ENCODE measurements at places on chromosomes 11 and 22.
A peak's percentile ranks its signal among the peaks of the same experiment; 100 is the strongest.

DNA sequence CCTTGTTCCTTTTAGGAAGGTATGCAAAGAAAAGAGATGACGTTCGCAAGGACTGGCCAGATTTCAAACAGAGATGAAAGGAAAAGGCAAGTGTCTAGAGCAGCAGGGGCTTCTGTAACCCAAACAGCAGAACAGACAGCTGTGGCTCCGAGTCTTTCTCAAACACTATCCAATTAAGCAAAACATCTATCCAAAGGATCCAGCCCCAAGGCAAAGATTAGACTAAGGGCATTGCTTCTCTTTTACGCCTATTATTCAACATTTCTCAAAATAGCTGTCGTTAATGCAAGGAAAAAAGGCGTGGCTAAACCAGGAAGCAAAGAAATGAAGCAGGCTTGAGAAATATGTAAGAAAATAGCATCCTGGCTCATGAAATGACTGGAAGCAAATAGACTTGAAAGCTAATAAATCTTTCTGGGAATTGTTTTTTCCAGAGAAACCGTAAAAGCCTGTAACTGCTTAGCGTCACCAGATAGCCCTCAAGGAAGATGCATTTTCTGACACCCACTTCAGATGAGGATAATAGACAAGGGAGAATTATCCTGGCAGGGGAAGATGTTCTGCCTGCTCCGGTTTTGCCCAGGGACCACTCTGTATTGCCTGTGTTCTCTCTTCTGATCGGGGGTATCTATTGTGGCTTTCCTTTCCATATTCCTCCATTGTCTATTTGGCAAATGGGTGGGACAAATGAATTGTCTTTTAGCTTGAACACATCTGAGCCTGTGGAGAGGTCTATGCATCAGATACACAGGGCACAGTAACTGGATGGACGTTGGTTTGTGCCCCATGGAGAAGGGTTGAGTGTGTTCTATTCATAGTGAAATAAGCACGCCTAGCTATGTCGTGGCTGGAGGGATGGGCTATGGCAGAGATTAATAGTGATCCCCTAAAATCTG lies 20.2 kb downstream of the C11orf96 start:
- DNase-seq, result no peak

DNA sequence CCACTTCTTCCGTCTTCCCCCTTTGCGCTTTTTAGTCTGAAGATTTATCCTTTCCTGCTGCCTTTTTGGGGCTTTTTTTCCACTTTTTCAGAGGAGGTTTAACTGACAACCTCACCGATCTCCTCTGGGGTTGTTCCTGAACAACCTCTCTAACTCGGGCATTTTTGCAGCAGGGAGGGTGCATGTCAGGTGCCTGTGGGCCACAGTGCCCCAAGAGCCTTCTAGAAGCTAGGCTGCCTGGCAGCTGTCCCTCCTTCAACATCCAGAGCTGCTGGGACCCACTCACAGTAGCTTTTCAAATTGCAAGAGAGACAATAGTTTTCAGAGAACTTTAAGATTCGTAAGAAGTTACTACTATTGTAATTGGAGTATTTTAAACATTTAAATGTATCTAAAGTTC lies 1112.4 kb upstream of the CNTN5 start:
- no peak for DNase-seq

DNA sequence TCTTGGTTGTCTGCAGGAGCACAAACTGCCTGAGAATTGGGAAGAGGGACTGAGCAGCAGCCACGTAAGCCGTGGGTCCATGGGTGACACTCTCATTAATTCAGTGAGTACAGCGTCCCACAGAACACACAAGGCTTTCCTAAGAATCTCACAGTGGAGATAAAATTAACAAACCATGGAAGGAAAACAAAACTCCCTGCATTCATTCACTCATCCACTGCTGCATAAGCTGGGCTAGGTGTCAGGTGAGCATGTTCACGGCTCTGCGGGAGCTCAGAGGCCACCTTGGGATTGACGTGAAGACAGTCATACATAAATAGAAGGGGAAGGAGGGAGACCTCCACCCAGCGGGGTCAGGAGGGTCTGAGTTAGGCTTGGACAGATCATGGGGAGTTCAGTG lies 1442.7 kb downstream of the TBC1D22A start:
- DNase-seq, result no peak

GRCh38 chr11:18706330-18707243 lies 8.0 kb downstream of the TMEM86A start:
- peak; percentile 54 for DNase-seq

DNA sequence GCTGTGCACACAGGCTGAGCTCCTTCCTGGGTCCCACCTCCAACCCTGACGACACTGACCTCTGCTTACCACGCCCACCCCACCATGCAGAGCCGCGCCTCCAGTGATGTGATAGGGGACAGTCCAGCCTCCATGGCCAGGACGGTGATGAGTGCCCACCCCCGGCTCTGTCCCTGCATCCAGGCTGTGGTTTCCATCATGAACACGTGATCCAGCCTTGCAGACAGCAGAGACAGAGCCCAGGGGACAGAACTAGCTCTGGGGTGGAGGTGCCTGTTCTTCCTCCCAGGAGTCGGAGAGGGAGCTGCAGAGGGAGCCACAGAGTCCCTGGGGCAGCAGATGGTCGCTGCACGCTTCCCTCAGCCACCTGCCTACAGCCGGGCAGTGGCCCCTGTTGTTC lies 42.6 kb upstream of the IGSF9B start:
- DNase-seq, result no peak
